EL (cell line): ENCODE measurements at places on chromosomes 7 and 10.

DNA sequence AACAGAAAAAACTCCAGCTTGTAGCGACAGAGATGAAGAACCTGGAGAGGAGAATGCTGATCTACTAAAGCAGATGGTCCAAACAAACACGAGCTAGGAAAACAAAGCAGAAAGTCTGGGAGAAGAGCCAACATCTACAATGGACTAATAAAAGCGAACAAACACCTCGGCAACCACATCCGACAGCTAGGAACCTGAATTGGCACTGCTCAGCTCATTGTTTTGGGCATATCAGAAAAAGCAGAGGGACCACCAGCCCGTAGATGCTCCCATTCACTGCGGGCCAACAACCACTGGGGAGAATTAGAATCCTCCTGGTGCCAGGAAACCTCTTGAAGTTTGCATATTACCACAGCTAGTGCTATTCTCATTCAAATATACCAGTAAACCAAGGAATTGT lies 204.7 kb downstream of the NXPH1 start:
- DNase-seq = no peak

DNA sequence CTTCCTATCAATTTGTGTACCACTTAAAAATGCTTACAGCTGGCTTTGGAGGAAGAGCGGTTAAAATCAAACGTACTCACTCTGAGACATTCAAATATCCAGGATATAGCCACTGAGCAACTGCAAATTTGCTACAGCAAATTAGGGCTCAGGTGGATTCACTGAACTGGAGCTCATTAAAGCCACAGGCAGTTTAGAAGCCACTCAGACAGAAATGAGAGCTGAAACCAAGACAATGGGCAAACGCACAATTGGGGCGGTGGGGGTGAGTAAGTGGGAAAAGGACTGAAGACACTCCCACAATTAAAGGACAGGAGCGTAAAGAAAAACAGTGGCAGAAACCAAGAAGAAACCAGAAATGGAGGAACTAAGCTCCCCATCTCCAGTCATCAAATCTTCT lies 20.5 kb downstream of the MPP7 start:
- DNase-seq = no peak

- DNase-seq = no peak
These were observed 153.4 kb downstream of the BMPER start for GRCh38 chr7:34058801-34059135.

GRCh38 chr10:127587668-127588365 lies 38.7 kb downstream of the NPS start:
- no peak for DNase-seq

DNA sequence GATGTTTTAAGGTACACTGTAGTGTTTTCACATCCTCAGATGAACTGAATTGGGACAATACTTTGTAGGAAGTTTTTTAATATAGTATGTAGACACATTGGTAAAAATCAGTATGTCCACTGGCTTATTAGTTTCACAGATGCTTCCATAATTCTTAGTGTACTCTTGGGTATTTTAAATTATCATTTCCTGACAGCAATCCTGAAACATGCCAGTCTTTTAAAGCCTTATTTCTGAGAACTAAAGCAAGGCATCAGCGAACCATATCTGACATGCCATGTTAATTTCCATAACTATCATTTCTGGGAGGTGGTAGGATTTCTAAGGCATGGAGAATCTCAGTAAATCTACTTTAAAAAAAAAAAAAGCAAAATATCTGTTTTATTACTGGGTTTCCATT lies 266.4 kb downstream of the ADK start:
- no peak for DNase-seq

GRCh38 chr10:117936141-117936540 lies 110.6 kb downstream of the RAB11FIP2 start:
- peak; percentile 24 for DNase-seq

DNA sequence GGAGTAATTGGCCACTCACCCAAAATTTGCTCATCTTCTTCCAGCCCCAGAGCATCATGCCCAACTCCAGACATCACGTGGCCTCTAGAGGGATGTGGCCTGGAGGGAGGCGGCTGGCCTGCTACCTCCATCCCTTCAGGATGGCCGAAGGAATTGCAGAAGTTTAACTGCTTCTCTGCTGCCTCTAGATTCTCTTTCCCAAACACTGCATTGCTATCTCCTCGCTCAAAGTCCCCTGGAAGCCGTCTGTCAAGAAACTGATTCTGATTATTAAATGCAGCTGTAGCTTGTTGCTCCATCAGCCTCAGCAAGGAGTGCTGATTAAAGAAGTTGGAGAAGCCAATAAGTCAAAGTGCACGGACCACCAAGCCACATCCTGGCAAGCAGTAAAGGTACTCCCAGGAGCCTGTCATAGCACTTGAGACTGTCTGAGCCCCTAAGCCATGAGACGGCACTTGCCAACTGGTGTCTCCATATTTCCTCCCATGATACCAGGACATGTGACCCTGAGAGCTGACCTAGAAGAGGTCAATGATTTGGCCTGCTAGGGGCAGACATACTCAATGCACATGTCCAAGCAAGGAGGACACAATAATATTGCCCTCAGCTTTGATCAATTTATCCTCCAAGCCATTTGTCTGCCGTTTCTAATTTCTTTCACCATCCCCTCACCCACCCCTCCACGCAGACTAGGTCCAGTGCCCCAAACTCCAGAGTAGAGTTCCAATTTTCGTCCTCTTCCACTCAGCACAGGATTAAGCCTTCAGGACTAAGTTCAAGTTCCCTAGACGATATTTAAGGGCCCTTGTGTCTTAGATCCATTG lies 84.2 kb downstream of the TBXAS1 start:
- DNase-seq = no peak

DNA sequence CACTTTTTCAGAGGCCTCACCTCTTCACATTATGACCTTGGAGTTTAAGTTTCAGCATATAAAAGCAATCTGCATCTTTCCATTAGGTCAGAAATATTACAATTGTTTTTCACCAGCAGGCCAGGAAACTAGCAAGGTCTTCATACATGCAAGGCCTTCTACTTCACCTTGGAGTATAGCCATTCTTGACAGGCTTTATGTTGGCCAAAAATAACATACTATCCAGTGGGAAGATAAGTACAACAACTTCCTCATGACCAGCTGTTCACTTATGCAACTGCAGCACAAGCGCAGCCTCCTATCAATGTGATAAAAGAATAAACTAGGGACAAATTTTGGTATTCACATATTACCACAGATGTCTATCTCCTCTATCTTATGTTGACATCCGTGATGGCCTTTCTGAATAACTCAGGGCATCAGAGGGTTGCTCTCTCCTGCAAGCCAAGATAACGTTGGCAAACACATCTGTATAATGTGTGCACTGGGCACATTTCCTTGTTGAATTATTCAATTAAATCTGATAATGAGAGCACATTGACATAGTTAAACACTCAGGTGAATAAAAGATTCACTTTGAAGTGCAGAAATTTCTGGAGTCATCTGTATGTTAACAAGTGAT lies 239.8 kb downstream of the FZD1 start:
- DNase-seq = no peak

DNA sequence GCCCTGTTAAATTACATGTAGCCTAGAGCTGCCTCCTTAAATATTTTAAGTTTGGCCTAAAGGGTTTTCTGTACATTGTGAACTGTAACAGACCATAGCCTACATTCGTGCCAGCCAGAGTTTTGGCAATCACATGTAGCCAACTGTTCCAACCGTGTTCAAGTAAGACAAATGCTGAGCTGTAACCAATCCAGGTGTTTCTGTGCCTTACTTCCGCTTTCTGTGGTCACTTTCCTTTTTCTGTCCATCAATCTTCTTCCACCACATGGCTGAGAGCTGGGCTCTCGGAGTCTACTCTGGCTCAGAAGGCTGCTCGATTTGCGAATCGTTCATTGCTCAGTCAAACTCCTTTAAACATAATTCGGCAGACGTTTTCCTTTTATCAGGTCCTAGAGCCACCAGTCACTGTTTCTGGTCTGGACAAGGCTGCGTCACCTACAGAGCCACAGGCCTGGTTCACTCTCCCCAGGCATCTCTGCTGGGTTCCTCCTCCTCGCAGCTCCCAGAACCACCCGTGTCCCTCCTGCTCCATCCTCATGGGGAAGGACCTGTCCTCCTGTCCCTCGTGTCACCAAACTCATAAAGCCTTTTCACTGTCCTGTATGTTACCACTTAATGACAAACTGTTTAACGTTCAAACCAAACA lies 158.0 kb upstream of the RHEB start:
- DNase-seq = no peak

- DNase-seq = no peak
These were observed 103.2 kb downstream of the ADCY1 start for GRCh38 chr7:45677311-45677900.

DNA sequence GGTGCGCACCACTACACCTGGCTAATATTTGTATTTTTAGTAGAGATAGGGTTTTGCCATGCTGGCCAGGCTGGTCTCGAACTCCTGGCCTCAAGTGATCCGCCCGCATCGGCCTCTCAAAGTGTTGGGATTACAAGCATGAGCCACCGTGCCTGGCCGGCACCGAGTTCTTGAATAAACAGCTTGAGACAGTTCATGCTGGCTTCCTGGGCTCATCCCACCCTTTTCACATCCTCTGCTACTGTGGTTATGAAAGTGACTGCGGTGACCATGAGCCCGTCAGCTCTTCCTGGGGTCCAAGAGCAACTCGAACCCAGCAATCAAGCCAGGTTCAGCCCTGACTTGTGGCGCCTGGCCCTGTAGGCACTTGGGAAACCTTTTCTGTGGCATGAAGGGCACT lies 38.7 kb downstream of the HIP1 start:
- no peak for DNase-seq

DNA sequence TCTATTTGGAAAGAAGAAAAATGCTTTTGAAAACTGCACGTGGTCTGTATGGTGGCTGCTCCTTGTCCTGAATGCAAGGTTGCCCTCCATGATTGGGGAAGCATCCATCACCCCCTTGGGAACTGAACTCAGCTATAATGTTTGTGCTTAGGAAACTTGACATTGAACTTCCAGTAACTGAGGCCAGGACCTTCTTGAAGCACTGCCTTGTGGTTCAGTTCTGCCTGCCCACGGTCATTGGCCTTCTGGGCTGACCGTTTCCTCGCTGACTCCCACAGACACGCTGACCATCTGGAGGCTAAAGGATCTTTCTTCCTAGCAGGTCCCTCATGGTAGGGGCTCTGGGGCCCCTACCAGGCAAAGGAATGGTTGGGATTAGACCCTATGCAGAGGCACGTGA lies 247.8 kb downstream of the CAMK1D start:
- DNase-seq = no peak

- DNase-seq = no peak
These were observed 13.0 kb upstream of the SMARCD3 start for GRCh38 chr7:151261529-151261928.

DNA sequence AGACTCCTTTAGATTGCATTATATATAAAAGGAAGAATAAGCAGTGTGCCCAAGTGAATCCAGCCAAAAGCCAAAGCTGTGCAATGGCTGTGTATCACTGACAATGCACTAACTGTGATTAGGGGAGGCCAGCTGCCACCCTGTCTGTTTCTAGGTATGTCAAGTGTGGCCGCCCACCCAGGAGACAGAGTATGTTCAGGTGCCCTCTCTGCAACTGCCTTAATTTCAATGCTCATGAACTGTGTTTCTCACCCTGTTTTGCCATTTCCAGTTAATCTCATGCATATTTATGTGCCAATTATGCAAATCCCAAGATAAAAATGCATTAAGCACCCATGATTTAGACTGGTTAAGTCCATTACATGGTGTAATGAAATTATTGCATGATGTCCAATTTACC lies 159.4 kb downstream of the FRMD4A start:
- DNase-seq = no peak

GRCh38 chr7:80134536-80135308 lies at the start of gene GNAI1:
Gene GNAI1, plus strand, starts transcription at chr7:80134831. Its CDS starts 330 bp downstream, at chr7:80135161.
- peak; percentile 88 for DNase-seq

GRCh38 chr10:85319826-85320225 lies 991.4 kb downstream of the CCSER2 start:
- DNase-seq = no peak

- no peak for DNase-seq
These were observed 548.9 kb upstream of the AUTS2 start for GRCh38 chr7:69049326-69049725.

DNA sequence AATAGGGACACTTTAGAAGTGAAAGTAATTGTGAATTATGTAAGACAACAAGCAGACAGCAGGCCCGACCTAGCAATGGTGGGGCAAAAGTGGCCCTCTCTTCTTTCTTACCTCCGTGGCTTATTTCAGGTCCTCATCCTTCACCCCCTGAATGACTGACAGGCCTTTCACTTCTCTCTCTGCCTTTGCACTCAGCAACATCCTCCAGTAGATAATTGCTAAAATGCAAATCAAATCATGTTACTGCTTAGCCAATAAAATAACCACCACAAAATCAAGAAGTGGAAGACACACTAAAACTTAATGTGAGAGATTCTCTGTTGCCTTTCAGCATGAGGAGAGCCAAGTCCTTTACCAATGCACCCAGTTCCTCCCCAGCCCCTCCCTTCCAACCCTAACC lies 274.6 kb upstream of the ZNF32 start:
- DNase-seq = no peak

DNA sequence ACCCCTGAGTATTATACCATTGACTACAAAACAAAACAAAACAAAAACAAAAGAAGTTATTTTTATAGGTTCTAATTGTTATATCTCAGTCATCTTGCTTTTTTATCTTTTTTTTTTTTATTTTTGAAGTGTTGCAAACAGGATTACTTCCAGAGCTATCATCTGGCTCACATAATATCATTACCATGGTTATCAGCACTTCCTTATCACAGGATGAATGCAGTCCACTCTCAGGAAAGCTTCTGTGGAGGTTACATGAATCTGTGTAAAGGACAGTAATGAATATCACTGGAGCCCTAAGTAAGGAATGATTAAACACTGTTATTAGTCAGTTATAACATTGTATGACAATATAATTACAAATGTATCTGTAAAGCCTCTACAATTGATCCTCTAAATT lies 451.5 kb downstream of the PLXDC2 start:
- no peak for DNase-seq
